ENCODE measurements at places on chromosomes 4 and X. TPM values are rescaled to one million over a fixed set of nuclear protein-coding genes. Genes with fewer than 3 reads are reported as not detected.

The UNC5C gene
- 14.3 TPM for total RNA-seq

The ATOH1 gene
- total RNA-seq = not detected

The SH3BGRL gene
- 88.0 TPM for total RNA-seq

The COL4A6 gene
- total RNA-seq = 2.0 TPM

The GABRG1 gene
- total RNA-seq = 30.2 TPM

The XAGE2 gene
- not detected for total RNA-seq

The GPC3 gene
- 3.3 TPM for total RNA-seq

The FAM149A gene
- 31.0 TPM for total RNA-seq

The ZBED1 gene
- total RNA-seq = 33.0 TPM

The RAB39B gene
- total RNA-seq = 30.6 TPM

The GPC4 gene
- total RNA-seq = 1.2 TPM

The THAP6 gene
- total RNA-seq = 13.0 TPM

The POU3F4 gene
- 16.3 TPM for total RNA-seq

The SCOC gene
- 104 TPM for total RNA-seq

The CLCN4 gene
- 84.8 TPM for total RNA-seq

The WAS gene
- 2.0 TPM for total RNA-seq

The DCHS2 gene
- 11.0 TPM for total RNA-seq

The NDNF gene
- total RNA-seq = 4.1 TPM

The TKTL2 gene
- 0.82 TPM for total RNA-seq

The EDA2R gene
- 1.2 TPM for total RNA-seq

The UBA6 gene
- 115 TPM for total RNA-seq

The AFM gene
- total RNA-seq = not detected

The ASMT gene
- 0.41 TPM for total RNA-seq

The CCDC160 gene
- 2.0 TPM for total RNA-seq

The CSAG2 gene
- total RNA-seq = not detected

The TADA2B gene
- total RNA-seq = 19.2 TPM

The NOX1 gene
- not detected for total RNA-seq

The RIBC1 gene
- 0.41 TPM for total RNA-seq

The RTL3 gene
- total RNA-seq = not detected

The BST1 gene
- total RNA-seq = 4.5 TPM

The ING2 gene
- 16.3 TPM for total RNA-seq

The PTPN13 gene
- 55.8 TPM for total RNA-seq

The CSN2 gene
- total RNA-seq = not detected

The AVPR2 gene
- total RNA-seq = not detected

The AR gene
- 0.41 TPM for total RNA-seq

The ADH1A gene
- total RNA-seq = not detected

The PLCXD1 gene
- 14.7 TPM for total RNA-seq

The SATL1 gene
- 1.2 TPM for total RNA-seq

The OPHN1 gene
- total RNA-seq = 39.1 TPM

The SPATA4 gene
- 0.82 TPM for total RNA-seq

The CCSER1 gene
- 165 TPM for total RNA-seq

The KCNIP4 gene
- total RNA-seq = 16.7 TPM

The BEX5 gene
- total RNA-seq = 55.4 TPM

The ADGRG2 gene
- 2.4 TPM for total RNA-seq

The SHROOM2 gene
- total RNA-seq = 19.2 TPM

The PALLD gene
- 17.1 TPM for total RNA-seq

The SPOCK3 gene
- total RNA-seq = 23.6 TPM
